NCI-H1417 (cell line): ENCODE measurements at places on chromosomes 4 and X.

GRCh38 chrX:51931566-51932150 lies 38.2 kb downstream of the MAGED1 start:
- DNase-seq: no peak

GRCh38 chr4:37757761-37758160 lies 68.7 kb upstream of the PGM2 start:
- no peak for DNase-seq

GRCh38 chr4:38283724-38284123 lies 323.5 kb downstream of the PTTG2 start:
- DNase-seq: no peak

GRCh38 chrX:153411255-153411987 lies at the start of gene ZFP92:
Gene ZFP92, plus strand, starts transcription at chrX:153411472. Its CDS starts 6,851 bp downstream, at chrX:153418323.
- peak; percentile 24 for DNase-seq

- no peak for DNase-seq
These were observed 6.3 kb downstream of the SFRP2 start for GRCh38 chr4:153782581-153782980.

DNA sequence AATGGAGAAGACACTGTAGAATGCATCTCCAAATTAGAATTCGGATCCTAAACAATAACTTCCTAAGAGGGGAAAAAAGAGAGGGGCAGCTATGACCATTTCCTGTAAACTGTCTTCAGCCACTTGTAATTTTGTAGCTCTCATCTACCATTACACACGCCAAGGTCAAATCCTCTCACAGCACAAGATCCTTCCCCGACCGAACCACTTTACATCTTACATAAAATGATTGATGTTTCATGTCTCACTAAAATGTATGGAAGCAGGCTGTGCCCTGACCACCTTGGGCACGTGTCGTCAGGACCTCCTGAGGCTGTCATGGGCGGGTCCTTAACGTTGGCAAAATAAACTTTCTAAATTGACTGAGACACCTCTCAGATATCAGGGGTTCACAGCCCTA lies 24.1 kb upstream of the PBDC1 start:
- peak; percentile 0 for DNase-seq

DNA sequence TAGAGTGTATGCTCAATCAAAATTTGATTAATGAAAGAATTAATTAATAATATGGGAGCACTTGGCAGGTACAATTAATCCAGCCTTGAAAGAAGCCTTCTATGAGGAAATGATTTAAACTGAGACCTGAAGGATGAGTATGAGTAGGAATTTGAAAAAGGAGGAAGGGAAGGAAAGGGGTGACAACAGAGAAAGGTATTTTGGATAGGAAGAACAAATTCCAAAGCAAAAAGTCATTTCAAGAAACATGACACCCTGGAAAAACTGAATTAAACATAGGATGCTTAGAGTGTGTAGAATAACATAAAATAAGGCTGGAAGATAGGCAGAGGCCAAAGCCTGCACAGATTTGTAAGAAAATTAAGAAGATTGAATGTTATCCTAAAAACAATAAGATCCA lies 29.6 kb downstream of the PHOX2B start:
- DNase-seq: no peak

DNA sequence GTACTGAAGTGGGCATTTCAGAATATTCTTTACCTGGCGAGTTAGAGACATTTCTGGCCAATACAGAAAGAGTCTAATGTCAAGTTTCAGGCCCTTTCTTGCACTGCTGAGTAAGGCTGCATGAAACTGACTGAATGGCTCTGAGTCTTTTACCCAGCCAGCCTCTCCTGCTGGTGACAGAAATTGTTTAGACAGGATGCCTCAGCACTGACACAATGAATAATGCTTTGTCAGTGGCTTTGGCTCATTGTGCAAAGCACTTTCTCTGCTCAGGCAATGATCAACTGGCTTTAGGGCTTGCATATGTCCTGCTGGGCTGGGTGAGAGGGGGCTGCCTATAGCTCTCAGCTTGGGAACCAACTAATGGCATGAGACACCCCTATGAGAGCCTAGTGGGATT lies 45.5 kb downstream of the CLNK start:
- DNase-seq: no peak
